ENCODE measurements at places on chromosomes 7 and 10.
A peak's percentile ranks its signal among the peaks of the same experiment; 100 is the strongest.

- no peak for DNase-seq
These were observed 23.4 kb upstream of the LIPA start for GRCh38 chr10:89274928-89275327.

- DNase-seq = no peak
These were observed 59.4 kb downstream of the EBLN1 start for GRCh38 chr10:22158426-22158825.

GRCh38 chr7:112550468-112551060, 69.8 kb downstream of the LSMEM1 start:
- peak; percentile 25 for DNase-seq

GRCh38 chr10:29699621-29700020, 64.8 kb upstream of the SVIL start:
- DNase-seq = no peak

- no peak for DNase-seq
These were observed 96.7 kb downstream of the TWIST1 start for GRCh38 chr7:19020711-19021110.

- DNase-seq = no peak
These were observed 30.7 kb downstream of the ZNF777 start for GRCh38 chr7:149430192-149430591.

GRCh38 chr7:105788816-105789349, 87.5 kb downstream of the ATXN7L1 start:
- DNase-seq = no peak

DNA sequence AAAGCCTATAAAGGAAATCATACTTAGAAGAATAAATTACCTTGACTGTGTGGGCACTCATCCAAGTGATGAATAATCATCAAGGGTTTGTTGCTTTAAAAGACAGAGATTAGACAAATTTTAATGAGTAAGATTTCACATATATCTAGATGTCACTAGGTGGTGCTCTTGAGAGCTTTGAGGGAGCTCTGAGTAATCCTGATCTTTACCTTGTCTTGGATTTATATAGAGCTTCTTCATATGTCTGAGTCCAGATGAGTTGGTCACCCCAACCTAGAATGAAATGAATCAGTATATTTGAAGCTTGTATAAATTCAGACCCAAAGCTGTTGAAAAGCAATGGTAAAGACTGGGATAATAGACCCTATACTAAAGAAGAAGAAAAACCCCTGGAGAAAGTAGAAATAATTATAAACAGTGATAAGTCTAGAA, 3.7 kb downstream of the AGR2 start:
- DNase-seq = peak; percentile 5

GRCh38 chr7:17015598-17016031, 133.8 kb upstream of the AGR3 start:
- no peak for DNase-seq

GRCh38 chr7:49817279-49817678, 43.8 kb downstream of the VWC2 start:
- no peak for DNase-seq

DNA sequence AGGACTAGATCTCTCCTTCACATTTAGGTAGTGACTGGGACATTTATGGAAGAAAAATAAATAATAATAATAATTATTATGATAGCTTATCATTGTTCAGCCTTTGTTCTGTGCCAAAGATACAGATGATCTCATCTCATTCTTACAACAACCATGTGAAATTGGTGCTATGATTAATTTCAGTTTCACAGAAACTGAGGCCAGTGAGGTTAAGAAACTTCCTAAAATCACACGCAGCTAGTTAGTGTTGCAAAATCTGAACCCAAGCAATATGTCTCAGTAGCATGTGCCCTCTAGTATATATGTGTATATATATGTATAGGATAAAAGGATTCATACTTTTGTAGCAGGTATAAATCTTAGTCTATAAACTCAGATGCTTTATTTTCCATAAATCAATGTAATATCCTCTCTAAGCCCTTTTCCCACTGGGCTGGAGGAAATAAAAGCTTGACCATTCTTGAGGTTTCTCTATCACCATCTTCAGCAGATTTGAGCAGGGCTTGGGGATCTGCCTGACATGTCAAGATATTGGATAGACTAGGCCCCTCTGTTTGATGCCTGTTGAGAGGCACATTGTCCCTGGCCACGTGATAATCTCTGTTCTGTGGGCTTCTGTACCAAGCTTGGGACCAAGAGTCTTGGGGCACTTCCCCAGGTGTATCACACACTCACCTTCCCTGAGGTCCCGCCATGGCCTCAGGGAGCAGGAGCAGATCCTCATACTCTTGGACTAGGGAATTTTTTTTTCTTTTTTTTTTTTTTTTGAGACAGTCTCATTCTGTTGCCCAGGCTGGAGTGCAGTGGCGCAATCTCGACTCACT, 172.6 kb upstream of the NRP1 start:
- no peak for DNase-seq

- DNase-seq = no peak
These were observed 49.9 kb downstream of the MKX start for GRCh38 chr10:27695706-27696105.

- DNase-seq = no peak
These were observed 9.1 kb downstream of the TSPAN14 start for GRCh38 chr10:80462981-80463741.

GRCh38 chr10:76035206-76036110, 604.0 kb downstream of the LRMDA start:
- no peak for DNase-seq

- DNase-seq = no peak
These were observed 878.0 kb upstream of the KCND2 start for GRCh38 chr7:119395024-119395423.

GRCh38 chr10:124619195-124619594, 125.0 kb downstream of the FAM53B start:
- DNase-seq = no peak

DNA sequence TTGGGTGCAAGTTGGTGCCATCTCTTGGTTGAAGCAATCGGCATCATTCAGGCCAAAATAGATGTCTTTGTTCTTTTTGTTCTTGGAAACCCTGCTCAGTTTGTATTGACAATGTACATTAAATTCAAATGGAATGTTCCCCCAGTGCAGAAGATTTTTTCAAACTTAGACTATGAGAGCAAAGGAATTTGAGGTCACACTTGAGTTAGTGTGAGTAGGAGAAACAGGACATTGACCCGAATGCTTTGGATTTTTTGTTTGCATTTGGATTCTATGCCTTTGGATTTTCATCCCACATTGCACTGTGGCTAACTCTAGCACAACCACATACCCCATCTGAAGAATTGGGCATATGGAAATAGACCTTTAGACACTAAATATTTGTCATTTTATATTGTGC, 480.0 kb downstream of the GALNT17 start:
- no peak for DNase-seq

- DNase-seq = no peak
These were observed 41.6 kb downstream of the DNAJB6 start for GRCh38 chr7:157378390-157378789.

GRCh38 chr7:29478226-29478625, 85.4 kb upstream of the PRR15 start:
- no peak for DNase-seq
